Urothelium cell line (cell line): ENCODE measurements at places on chromosomes 13 and 19.
A peak's percentile ranks its signal among the peaks of the same experiment; 100 is the strongest.

DNA sequence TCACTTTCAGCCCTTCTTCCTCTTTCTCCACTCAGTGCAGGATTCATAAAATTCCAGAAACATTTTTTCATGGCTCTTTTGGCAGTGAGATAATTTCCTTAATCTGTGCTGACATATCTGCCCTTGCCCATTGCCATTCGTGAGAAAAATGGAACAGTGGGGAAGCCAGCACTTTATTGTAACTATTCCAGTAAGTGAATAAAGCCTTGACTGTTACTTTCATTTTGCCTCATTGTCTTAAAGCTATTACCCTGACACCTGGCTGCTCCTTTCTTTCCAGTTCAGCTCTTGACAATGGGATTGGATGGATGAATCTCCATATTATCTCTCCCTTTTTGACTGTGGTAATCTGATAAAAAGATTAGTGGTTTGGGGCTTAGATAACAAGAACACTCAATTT is 1068.1 kb upstream of the PCDH20 start:
- no peak for DNase-seq

DNA sequence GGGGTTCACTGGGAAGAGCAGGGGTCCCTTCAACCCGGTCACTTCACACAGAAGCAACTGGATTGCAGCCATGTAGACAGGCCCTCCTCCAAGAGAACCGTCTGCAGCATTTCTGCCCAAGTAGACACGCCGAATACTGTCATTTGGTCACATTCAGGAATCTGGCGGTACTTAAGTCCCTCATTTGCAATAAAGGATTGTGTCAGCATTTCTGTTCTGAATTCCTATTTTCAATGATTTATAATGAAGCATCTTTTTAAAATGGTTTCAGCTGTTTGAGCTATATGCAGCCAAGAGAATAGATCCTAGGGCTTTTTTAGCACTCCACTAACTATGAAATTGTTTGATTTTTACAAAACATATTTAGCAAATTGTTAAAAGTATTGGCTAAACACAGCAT is 143.5 kb upstream of the SOX1 start:
- DNase-seq = no peak

- peak; percentile 91 for DNase-seq
These were observed 6.7 kb downstream of the NAPSA start for GRCh38 chr19:50358483-50359327.

GRCh38 chr19:58554494-58555368 is at the start of gene CHMP2A:
Gene CHMP2A (minus strand): TSS chr19:58555105. CDS start chr19:58554212, 893 bp downstream.
- peak; percentile 65 for DNase-seq

DNA sequence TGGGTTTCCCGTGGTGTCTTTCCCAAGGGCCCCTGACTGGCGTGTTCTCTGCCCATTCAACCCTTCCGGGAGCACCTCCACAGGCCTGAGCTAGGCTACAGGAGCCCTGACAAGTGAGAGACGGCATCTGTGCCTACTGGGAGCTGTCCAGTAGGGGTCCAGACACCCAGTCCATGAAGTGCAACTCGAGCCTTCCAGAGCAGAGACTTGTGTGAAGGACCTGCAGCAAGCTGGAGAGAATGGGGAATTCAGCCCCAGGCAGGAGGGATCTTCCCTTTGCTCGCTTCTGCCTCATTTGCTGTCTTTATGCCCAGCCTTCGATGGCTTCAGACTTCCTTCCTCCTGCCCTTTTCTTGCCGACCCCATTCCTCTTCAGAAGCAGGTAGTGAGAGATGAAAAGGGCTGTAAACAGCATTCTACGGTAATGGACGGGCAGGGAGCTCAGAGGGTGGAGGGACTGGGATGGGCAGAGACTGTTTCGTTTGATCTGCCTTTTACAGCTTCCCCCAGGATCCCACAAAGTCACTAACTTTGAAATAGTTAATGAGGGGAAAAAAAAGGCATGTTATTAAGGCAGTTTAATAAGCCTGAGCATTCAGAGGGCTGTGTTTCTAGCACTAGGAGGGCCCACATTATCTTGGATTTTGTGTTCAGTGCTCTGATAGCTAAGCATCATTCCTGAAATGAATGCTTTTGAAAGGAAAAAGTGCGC is 327.6 kb downstream of the FGF9 start:
- no peak for DNase-seq

- DNase-seq = no peak
These were observed 22.6 kb upstream of the PPP5C start for GRCh38 chr19:46324277-46324676.

DNA sequence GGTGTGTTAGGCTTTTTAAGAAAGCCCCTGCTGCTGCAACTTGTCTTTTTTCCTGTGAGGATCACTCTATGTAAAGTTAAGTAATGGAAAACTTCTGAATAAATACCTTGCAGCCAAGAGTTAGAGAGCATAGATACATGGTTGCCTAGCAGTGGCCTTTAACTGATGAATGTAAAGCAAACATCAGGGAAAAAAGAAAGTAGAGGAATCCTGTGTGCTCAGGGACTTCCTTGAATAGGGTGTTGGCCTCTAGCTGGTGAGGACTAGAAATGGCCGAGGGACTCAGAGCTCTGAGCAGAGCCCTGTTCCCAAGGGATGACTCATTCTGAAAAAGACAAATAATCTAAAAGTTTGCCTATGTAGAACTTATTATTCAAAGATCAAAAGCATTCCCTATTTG is 135.7 kb downstream of the MIPEP start:
- DNase-seq = no peak

DNA sequence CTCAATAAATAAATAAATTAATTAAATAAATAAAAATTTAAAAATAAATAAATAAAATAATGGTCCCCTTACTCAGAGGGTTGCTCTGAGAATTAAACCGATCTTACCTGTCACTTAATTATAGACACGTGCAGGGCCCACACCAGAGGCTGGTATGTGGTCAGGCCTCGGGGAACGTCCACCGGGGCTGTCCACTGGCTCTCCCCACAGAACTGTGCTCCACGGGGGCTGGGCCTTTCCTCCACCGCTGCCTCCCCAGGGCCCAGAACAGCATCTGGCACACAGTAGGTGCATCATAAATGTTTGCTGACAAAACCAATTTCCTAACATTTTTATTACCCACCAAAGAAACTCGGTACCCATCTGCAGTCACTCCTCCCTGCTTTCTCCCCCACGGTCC is 69.2 kb downstream of the CEBPG start:
- no peak for DNase-seq

- no peak for DNase-seq
These were observed at the start of gene ADGRE1 for GRCh38 chr19:6887316-6887715. Gene ADGRE1 (plus strand): TSS chr19:6887579. CDS start chr19:6887609, 30 bp downstream.

- DNase-seq = peak; percentile 79
These were observed 18.3 kb upstream of the ENOX1 start for GRCh38 chr13:43805071-43805468.

DNA sequence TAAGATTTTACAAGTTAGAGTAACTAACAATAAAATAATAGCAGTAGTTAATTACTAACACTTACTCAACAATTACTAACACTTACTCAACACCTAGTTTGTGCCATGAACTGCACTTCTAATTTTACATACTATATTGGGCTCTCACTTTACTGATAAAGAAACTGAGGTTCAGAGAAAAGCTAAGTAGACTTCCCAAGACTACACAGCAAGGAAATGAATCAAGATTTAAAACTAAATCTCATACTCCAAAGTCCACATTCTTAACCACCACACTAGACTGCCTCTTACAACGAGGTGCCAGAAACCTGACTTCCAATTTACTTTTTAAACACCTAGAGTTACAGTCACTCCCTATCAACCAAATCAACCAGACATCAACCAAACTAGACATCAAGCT is 25.1 kb downstream of the RBM26 start:
- DNase-seq = no peak

- DNase-seq = peak; percentile 20
These were observed 234.3 kb downstream of the LMO7 start for GRCh38 chr13:75870397-75870903.

- no peak for DNase-seq
These were observed 79.4 kb downstream of the SPACA7 start for GRCh38 chr13:112455476-112456059.

GRCh38 chr19:10768936-10769335 is 51.1 kb downstream of the DNM2 start:
- no peak for DNase-seq

GRCh38 chr13:21883713-21884112 is 212.8 kb downstream of the FGF9 start:
- DNase-seq = no peak

- no peak for DNase-seq
These were observed 7.8 kb downstream of the PPP1R14A start for GRCh38 chr19:38248421-38248820.

DNA sequence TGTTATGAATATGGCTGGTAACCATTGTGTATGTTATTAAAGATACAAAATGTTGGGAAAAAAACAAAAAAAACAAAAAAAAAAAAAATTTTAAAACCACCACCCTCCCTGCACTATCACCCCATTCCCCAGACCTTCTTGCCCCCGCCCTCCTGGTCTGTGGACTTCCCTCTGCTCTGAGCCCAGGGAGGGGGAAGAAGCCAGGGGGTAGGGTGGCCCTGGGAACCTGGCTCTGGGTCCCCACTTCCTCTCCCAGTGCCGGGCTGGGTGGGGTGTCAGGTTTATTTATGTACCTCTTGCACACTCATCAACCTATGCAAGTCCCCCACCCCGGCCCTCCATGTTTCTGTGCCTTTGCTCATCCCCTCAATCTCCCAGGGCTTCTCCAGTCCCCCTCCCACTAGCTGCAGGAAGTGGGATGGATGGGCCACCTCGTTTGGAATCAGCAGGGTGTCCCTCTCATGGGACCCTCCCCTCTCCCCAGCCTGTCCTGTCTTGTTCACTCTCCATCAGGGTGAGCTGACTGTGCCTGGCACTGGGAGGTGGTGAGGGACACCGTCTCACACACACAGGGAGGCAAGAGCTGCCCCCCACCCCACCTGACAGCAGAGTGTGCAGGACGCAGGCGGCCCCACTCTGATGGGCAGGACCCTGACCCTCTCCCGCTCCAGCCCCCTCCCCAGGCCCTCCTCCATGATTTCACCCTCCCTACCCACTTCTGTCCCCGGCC is 5.9 kb downstream of the PAF1 start:
- no peak for DNase-seq

GRCh38 chr13:82947683-82948082 is 934.6 kb downstream of the SLITRK1 start:
- DNase-seq = no peak

GRCh38 chr13:38872693-38873092 is 117.9 kb downstream of the STOML3 start:
- DNase-seq = peak; percentile 40

DNA sequence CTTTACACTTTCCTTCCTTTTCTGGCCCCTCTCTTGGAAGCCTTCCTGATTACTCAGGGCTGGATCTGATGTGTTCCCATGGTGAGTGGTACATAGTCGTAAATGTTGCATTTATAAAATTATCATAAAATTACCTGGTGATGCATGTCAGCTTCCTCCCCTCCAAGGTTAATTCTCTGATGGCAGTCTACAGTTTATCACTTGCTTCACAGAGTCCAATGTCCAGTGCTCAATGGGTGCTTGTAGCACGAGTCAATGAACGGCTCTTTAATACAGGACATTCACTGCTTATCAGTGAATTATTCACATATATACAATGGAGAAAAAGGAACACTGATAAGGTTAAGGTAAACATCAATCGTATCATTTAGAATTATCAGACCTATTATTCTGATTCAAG is 27.0 kb upstream of the OXGR1 start:
- DNase-seq = no peak

DNA sequence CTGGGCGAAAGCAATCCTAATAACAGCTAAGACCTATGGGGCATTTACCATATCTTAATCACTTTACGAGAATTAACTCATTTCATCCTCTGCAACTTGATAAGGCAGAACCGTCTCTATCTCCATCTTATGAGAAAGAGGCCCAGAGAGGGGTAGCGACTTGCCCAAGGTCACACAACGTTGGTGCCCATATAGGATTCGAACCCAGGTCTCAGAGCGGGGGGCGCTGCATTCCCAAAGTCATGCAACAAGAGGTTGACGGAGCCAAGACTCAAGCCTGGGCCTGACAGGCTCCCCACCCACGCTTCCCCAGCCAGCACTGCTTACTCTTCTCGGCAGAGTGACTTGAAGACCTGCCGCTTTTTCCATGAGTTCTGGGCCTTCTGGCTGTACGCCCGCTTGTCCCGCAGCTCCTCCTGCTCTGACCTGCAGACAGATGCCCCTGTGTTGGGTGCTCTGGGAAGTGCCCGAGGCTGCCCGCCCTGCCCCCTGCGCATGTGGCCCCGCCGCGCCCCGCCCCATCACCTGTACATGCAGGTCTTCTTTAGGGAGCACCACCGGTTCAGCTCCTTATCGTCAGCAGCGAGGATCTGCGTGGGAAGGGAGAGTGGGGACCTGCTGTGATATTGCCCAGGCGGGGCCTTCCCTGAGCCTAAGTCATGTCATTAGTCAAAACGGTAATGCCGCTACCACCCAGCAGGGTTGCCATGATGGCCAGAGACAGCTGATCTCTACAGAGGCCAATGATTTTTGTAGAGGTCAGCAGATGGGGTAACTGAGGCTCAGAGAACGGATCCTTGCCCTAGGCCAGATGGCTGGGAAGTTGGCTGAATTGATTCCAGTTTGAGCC is 10.8 kb downstream of the KRI1 start:
- DNase-seq = no peak

- no peak for DNase-seq
These were observed 621.5 kb upstream of the ATXN8OS start for GRCh38 chr13:69485991-69486592.

- DNase-seq = peak; percentile 21
These were observed 64.3 kb downstream of the ZNF66 start for GRCh38 chr19:20840371-20840770.

DNA sequence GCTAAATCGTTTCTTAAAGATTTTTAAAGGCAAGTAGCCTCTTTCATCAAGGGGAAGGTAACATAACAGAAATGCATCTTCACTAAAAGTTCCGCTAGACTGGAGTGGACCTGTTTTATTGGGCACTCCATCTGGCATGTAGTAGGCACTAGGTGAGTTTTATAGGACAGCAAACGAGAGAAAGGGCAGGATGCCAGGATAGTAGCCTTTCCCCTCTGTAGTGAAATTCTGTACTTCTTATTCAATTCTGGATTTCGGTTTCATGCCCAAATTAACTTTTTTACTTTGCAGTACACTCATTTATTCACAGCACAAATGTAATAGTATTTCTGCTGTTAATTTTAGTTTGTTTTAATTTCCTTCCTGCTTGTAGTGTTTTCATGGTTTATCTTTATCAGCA is 45.2 kb downstream of the GPR180 start:
- no peak for DNase-seq

- DNase-seq = no peak
These were observed 253.9 kb upstream of the SGCG start for GRCh38 chr13:22926748-22927400.

GRCh38 chr19:36103842-36104552 is 6.9 kb upstream of the OVOL3 start:
- no peak for DNase-seq

DNA sequence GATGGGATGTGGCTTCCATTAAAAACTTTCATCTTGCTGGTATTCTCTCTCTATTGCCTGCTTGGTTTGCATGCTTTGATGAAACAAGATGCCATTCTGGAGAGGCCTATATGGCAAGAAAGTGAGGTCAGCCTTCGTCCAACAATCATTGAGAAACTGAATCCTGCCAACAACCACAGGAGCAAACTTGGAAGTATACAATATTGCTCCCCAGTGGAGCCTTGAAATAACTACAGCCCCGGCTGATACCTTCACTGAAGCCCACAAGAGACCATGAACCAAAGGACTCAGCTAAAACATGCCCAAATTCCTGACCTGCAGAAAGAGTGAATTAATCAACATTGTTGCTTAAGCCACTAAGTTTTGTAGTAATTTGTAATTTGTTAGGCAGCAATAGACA is 82.5 kb upstream of the FGF14 start:
- DNase-seq = no peak

- DNase-seq = no peak
These were observed 279.0 kb downstream of the NHLRC3 start for GRCh38 chr13:39317291-39317690.
